Esophagus muscularis mucosa (tissue), 4 donors: ENCODE measurements at places on chromosomes 3 and 15. TPM values are rescaled to one million over a fixed set of nuclear protein-coding genes. Genes with fewer than 3 reads are reported as not detected.

DNA sequence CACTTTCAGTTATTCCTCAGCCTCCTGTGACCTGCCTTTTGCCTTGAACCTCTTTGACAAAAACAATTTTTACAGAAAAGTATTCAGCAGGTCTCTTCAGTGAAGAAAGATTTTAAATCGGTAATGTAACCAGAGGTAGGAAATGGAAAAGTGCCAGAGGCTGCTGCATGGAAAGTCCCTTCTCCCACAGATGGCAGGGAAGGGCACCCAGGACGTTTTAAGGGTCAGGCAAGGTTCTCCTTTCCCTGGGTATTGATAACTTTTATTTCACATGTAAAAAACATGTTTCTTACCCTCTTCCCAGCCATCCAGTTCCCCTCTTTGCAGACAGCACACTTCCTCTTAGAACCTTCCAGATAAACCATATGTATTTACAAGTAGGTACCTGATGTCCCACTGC lies 185.6 kb downstream of the OR4M2 start:
- no peak for DNase-seq
- H3K27ac ChIP-seq: no peak overlapping the region
- H3K4me1 ChIP-seq: no peaks in the 10 kb centered on the region
- H3K36me3 ChIP-seq: no peaks in the 10 kb centered on the region

- no peak overlapping the region for H3K4me3 ChIP-seq
- H3K27ac ChIP-seq: no peak overlapping the region
- no peak for DNase-seq
- H3K36me3 ChIP-seq: peaks cover 90% of the 10 kb centered on the region
Observed at GRCh38 chr15:26941489-26941888, 29.5 kb upstream of the GABRG3 start.

Gene EOMES
- not detected for total RNA-seq

Gene PROK2
- 0.29 TPM for total RNA-seq

Gene SLC7A14
- total RNA-seq: 0.58 TPM

- H3K36me3 ChIP-seq: no peaks in the 10 kb centered on the region
- no peak overlapping the region for H3K4me3 ChIP-seq
- no peak overlapping the region for H3K27ac ChIP-seq
Observed at GRCh38 chr15:57045741-57046382, 127.4 kb downstream of the TCF12 start.

DNA sequence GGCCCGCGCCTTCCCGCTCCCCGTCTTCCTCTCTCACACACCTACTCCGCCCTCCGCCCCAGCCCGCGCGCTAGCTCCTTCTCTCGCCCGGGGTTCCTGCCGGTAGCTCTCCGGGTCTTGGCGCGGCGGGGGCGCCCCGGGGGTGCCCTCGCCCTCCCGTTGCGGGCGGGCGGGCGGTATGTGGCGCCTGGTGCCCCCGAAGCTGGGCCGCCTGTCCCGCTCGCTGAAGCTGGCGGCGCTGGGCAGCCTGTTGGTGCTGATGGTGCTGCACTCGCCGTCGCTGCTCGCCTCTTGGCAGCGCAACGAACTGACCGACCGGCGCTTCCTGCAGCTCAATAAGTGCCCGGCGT lies 507 bp downstream of the DIPK2A start:
- no peaks in the 10 kb centered on the region for H3K27me3 ChIP-seq
- no peak for DNase-seq
- H3K4me3 ChIP-seq: peak overlapping the region; percentile 67
- H3K4me1 ChIP-seq: peaks cover 32% of the 10 kb centered on the region

GRCh38 chr15:90571063-90571541 lies 41.4 kb downstream of the CRTC3 start:
- DNase-seq: no peak
- H3K27me3 ChIP-seq: no peaks in the 10 kb centered on the region
- H3K4me3 ChIP-seq: no peak overlapping the region
- H3K27ac ChIP-seq: no peak overlapping the region

Gene SLC9C1
- total RNA-seq: not detected

- DNase-seq: no peak
- no peaks in the 10 kb centered on the region for H3K36me3 ChIP-seq
- peaks cover 78% of the 10 kb centered on the region for H3K4me1 ChIP-seq
- no peaks in the 10 kb centered on the region for H3K27me3 ChIP-seq
- H3K4me3 ChIP-seq: no peak overlapping the region
Observed at GRCh38 chr3:42164656-42165055, 73.5 kb downstream of the TRAK1 start.

Gene NEO1
- total RNA-seq: 61.2 TPM

GRCh38 chr3:193211984-193212383 lies 29.0 kb upstream of the PLAAT1 start:
- H3K4me3 ChIP-seq: no peak overlapping the region
- no peaks in the 10 kb centered on the region for H3K27me3 ChIP-seq
- H3K36me3 ChIP-seq: no peaks in the 10 kb centered on the region
- DNase-seq: no peak
- no peak overlapping the region for H3K27ac ChIP-seq

DNA sequence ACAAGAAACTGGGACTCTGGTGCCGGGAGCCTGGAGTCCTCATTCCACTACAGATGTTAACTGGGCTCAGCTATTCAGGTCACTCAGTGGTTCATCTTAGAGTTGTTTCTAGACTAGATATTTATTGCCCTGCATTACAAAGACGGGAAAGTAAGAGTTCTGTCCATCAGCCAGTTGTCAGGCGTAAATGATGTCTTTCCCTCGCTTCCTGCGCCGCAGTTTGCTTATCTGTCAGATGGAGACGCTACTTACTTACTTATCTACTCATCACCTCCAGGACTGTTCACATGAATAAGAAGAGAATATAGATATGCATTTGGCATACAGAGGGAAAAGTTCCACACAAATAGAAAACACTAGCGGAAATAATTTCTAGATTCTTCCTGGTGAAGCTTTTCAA lies 47.8 kb upstream of the CGNL1 start:
- H3K27me3 ChIP-seq: no peaks in the 10 kb centered on the region
- no peaks in the 10 kb centered on the region for H3K4me1 ChIP-seq
- no peak overlapping the region for H3K4me3 ChIP-seq
- DNase-seq: no peak
- no peak overlapping the region for H3K27ac ChIP-seq

DNA sequence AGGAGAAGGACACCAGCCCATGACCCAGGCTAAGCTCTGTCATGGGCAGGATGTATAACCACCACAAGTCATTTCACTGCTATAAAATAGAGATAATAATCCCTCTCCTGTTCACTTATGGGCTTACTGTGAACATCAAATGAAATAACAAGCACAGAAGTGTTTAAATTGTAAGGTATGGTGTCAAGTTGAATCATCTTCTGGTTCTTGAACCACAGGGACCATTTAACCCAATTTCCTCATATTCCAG lies 44.3 kb upstream of the TLE3 start:
- H3K4me3 ChIP-seq: no peak overlapping the region
- H3K36me3 ChIP-seq: no peaks in the 10 kb centered on the region
- DNase-seq: no peak

Gene AMOTL2
- total RNA-seq: 313 TPM

- H3K4me1 ChIP-seq: peaks cover 50% of the 10 kb centered on the region
- peak; percentile 91 for DNase-seq
- no peaks in the 10 kb centered on the region for H3K36me3 ChIP-seq
- H3K4me3 ChIP-seq: peak overlapping the region; percentile 99
Observed at GRCh38 chr3:100401674-100402041, 319 bp downstream of the LNP1 start.

- H3K27ac ChIP-seq: no peak overlapping the region
- no peaks in the 10 kb centered on the region for H3K36me3 ChIP-seq
- DNase-seq: no peak
- peaks cover 6% of the 10 kb centered on the region for H3K27me3 ChIP-seq
Observed at GRCh38 chr15:70557521-70558258, 205.7 kb downstream of the UACA start.

Gene TMEM207
- total RNA-seq: not detected

Gene COPG1
- total RNA-seq: 68.4 TPM

DNA sequence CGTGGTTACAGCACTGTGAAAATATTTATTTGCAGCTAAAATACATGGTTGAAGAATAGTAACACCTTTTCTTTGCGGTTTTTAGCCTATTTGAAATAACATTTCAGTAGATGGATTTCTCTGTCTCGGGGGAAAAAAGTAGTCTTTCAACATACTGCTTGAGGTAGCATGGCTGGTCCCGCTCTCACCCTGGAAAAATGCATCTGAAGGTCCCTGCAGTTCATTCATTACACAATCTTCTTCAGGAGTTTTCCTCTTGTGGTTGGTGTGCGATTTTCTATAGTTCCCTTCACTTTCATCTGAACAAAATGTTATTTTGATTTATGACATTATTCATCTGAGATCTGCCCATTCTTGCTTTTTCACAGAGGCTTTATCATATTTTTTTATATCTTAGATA lies 75.9 kb downstream of the STRIT1 start:
- DNase-seq: no peak
- no peaks in the 10 kb centered on the region for H3K27me3 ChIP-seq
- H3K27ac ChIP-seq: no peak overlapping the region
- H3K4me1 ChIP-seq: no peaks in the 10 kb centered on the region
- no peaks in the 10 kb centered on the region for H3K36me3 ChIP-seq

GRCh38 chr15:26690778-26691177 lies 82.1 kb downstream of the GABRB3 start:
- H3K4me1 ChIP-seq: no peaks in the 10 kb centered on the region
- no peaks in the 10 kb centered on the region for H3K27me3 ChIP-seq
- DNase-seq: no peak
- no peak overlapping the region for H3K27ac ChIP-seq
- H3K36me3 ChIP-seq: no peaks in the 10 kb centered on the region
- H3K4me3 ChIP-seq: no peak overlapping the region

GRCh38 chr15:52162260-52162659 lies 28.9 kb downstream of the GNB5 start:
- no peak overlapping the region for H3K27ac ChIP-seq
- H3K36me3 ChIP-seq: no peaks in the 10 kb centered on the region
- no peak overlapping the region for H3K4me3 ChIP-seq
- no peak for DNase-seq
- no peaks in the 10 kb centered on the region for H3K27me3 ChIP-seq

Gene AHSG
- total RNA-seq: not detected

- no peak overlapping the region for H3K27ac ChIP-seq
- H3K4me3 ChIP-seq: peak overlapping the region; percentile 48
- H3K27me3 ChIP-seq: peaks cover 28% of the 10 kb centered on the region
- peaks cover 21% of the 10 kb centered on the region for H3K4me1 ChIP-seq
- peak; percentile 77 for DNase-seq
- H3K36me3 ChIP-seq: no peaks in the 10 kb centered on the region
Observed at GRCh38 chr15:83283813-83284558, 478 bp downstream of the BNC1 start.

DNA sequence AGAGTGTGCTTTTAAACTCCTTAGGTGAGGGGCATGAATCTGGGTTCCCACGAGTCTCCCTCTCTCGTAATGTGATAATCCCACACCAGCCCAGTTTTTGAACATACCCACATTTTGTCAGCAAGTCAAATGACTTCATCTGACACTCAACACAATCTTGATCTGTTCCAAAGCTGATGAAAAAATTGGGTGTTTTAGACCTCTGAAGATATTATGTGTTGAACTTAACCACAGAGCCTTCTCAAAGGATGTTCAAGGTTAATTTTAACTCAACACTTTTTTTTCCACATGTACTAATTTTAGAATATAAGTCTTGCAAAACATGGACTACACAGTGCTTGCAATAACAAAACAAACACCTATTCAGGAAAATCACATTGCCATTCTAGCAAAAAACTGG lies 123.1 kb downstream of the TGFBR2 start:
- H3K4me3 ChIP-seq: no peak overlapping the region
- no peaks in the 10 kb centered on the region for H3K36me3 ChIP-seq
- no peak overlapping the region for H3K27ac ChIP-seq
- no peak for DNase-seq
- peaks cover 8% of the 10 kb centered on the region for H3K4me1 ChIP-seq
- H3K27me3 ChIP-seq: no peaks in the 10 kb centered on the region

Gene SLC22A13
- total RNA-seq: not detected

DNA sequence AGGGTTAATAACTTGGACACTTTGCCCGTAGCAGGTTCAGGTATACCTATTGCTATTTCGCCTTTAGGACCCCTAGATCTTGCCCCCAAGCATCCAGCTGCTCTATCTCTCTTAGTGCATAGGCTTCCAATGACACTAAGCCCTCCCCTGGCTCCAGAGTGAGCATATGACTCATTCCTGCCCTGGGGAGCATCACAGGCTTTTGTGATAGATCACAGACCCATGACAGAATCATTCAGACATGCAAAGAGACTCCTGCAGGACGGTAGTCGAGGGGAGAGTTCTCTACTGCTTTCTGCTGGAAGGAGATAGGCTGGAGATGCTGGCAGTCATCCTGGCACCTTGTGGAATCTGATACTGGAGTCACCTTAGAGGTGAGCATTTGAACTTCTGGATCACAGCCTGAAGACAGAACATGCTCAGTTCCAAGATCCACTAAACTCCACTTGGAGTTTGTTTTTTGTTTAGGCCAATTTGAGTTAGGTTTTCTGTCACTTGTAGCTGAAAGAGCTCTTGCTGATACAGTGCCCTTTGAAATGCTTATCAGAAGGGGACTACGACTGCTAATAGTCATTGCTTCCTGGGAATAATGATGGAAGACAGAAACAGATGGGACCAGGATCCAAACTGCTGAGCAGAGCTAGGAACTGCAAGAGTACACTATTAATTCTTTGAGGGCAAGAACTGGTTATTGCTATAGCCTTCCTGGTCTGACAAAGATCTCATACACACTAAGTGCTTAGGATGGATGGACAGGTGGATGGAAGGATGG lies 11.0 kb downstream of the LYSMD2 start:
- DNase-seq: no peak
- no peak overlapping the region for H3K4me3 ChIP-seq
- no peaks in the 10 kb centered on the region for H3K36me3 ChIP-seq
- no peak overlapping the region for H3K27ac ChIP-seq
- H3K4me1 ChIP-seq: peaks cover 42% of the 10 kb centered on the region

- H3K36me3 ChIP-seq: no peaks in the 10 kb centered on the region
- no peak overlapping the region for H3K27ac ChIP-seq
- DNase-seq: no peak
- H3K27me3 ChIP-seq: no peaks in the 10 kb centered on the region
Observed at GRCh38 chr15:75076277-75076676, 52.9 kb downstream of the PPCDC start.

DNA sequence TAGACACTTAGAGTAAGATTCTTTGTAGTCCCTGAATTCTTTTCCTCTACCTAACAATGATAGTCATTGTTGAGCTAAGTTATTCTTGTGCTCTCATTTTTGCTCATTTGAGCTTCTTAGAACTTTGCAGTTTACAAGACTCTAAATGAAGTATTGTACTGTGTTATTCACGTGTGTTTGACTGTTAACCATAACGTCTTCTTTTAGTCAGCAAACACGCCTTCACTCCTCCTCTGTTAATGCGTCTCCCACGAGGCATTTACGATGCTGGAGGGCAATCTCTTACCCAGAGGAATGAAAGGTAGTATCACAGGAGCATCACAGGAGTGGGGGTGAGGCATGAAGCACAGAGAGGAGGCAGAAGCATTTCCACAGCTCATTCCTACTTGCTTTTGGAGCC lies 14.8 kb upstream of the P2RY14 start:
- no peak overlapping the region for H3K4me3 ChIP-seq
- peak; percentile 37 for DNase-seq
- no peaks in the 10 kb centered on the region for H3K4me1 ChIP-seq
- H3K36me3 ChIP-seq: no peaks in the 10 kb centered on the region

GRCh38 chr3:138186221-138186620 lies 880 bp upstream of the ARMC8 start:
- H3K4me1 ChIP-seq: peaks cover 35% of the 10 kb centered on the region
- no peaks in the 10 kb centered on the region for H3K27me3 ChIP-seq
- peak overlapping the region; percentile 79 for H3K4me3 ChIP-seq
